ENCODE measurements at places on chromosomes 11 and 22.

GRCh38 chr11:110072930-110073329 lies 20.3 kb upstream of the ZC3H12C start:
- no peak for DNase-seq

- DNase-seq, result no peak
Observed at GRCh38 chr11:126597041-126597440, 241.6 kb downstream of the ST3GAL4 start.

GRCh38 chr11:130513132-130513531 lies 64.7 kb downstream of the ADAMTS15 start:
- no peak for DNase-seq

- peak; percentile 14 for DNase-seq
Observed at GRCh38 chr22:40898850-40899357, 37.0 kb upstream of the DNAJB7 start.

GRCh38 chr22:19855504-19856409 lies 1.1 kb upstream of the GNB1L start:
- DNase-seq, result peak; percentile 82

DNA sequence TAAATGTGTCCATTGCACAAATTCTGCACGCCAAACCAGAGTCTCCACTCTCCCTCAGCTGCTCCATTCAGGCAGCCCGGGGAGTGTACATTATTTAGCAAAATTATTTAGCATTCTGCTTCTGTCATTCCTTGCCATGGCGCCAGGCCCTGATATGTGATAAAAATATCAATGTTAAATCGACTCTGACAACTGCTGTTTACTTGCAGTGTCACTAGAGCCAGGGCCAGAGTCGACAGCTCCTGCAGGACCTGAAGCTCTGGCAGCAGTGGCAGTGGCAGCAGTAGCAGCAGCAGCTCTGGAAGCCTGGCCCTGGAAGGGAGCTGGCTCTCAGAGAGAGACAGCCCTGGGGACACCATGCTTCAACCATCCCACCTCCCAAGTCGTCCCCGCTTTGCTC lies 224.5 kb downstream of the BUD13 start:
- no peak for DNase-seq

All from HL-60 (cell line).